Activated naive CD4-positive, alpha-beta T cell treated with anti-CD3 and anti-CD28 coated beads, Interleukin-2, amount 50 U/mL, for 16 hours (primary cell): ENCODE measurements at places on chromosomes 3 and 15.

DNA sequence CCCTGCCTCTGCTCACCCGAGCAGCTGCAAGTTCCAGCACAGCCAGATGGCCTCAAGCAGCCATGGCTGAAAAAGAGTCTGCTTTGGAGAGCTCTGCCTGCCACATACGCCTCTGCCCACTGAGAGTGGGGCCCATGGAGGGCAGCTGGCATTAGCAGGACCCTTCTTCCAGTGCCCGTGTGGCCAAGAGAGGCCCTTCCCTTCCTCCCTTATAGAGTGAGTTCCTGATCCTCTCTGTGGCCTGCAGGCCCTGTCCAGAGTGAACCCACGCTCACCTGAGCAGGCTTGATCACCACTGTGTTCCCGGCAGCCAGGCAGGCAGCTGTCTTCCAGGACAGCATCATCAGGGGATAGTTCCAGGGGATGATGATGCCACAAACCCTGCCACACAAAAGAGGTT is 41.4 kb upstream of the SLC41A3 start:
- DNase-seq = peak; percentile 3

GRCh38 chr15:80978685-80979329 is 10.8 kb downstream of the MESD start:
- no peak for DNase-seq

- DNase-seq = no peak
Observed at GRCh38 chr3:64049136-64049535, 25.8 kb upstream of the PSMD6 start.

DNA sequence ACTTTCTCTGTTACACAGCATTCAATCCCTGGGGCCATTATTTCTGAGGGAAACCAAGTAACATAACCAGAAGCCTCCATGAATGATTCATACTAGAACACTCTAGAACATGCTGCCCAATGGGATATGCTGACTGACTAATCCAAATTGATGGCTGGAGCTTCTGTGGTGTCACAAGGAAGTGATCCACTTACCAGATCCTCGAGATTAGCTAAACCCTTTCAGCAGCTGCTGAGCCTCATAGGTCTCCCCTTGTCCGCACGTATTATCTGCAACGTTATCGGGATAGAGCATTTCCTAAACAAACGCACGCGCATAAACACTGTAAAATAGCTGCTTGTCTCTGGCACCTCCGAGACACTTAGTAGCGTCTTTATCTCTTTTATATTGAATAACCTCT is 61.2 kb upstream of the PROK2 start:
- DNase-seq = no peak

DNA sequence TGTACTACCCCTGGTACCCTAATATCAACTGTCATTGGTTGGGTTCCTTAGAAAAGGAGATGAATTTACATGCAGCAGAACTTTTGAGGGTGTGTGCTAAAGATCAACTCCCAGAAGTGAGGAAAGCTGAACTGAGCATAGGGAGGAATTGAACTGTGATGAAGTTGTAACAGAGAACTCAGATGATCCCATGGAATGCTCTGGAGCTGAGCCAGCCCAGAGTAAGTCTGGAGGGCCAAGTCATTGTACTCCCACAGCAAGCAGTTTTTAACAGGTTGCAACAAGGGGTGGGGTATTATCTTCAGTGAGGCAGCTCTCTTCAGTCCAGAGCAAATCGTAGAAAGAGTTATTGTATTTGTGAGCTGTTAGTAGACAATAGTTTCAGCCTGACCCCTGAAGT is 572.3 kb downstream of the PYDC2 start:
- no peak for DNase-seq
